ENCODE measurements at places on chromosomes 7 and 10.

DNA sequence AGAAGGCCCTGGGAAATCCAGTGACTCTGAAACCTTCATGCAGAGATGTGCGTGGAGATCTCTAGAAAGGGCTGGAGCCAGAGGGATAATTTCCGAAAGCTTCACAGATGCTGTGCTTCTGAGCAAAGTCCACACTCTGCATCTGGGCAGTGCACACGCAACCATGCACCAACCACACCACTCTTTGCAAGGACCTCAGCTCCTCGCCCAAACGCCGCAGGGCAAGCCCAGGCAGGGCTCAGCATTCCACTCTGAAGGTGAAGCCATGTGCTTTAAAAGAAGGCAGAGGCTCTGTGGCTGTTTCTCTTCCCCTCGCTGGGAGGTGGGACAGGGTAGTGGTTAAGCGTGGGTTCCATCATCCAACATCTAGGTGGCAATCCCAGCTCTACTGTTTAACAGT, 48.4 kb downstream of the ASB13 start:
- peak; percentile 64 for DNase-seq

DNA sequence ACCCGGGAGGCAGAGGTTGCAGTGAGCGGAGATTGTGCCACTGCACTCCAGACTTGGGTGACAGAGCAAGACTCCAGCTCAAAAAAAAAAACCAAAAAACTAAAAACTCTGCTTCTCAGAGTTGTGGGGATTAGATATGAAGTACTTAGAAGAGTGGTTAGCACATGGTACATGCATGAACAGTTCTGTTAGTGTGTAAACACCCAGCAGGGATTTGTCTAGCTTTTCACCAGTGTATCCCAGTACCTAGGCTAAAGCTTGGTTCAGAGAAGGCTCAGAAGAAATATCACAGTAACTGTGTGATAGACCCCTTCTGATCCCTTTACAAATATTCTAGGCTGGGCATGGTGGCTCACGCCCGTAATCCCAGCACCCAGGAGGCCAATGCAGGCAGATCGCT, 9.5 kb downstream of the PPIA start:
- no peak for DNase-seq

DNA sequence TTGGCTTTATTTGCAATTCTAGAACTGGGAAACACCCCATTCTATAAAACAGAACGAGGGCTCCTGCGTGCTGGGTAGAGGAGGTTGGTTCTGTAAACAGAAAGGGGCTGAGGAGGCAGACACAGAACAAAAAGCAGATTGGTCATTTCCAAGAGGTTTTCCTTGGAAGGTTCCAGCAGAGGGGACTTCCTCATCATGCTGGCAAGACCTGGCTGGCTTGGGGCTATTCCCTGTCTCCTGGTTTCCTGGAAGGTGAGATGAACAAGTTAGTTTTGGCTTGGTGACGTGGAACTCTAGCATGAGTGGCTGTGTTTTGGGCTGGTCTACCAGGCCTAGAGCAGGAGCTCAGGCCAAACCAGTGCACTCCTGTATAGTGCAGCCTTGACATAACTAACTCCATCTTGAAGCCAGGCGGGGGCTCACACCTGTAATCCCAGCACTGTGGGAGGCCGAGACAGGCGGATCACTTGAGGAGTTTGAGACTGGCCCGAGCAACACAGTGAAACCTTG, 26.1 kb upstream of the DNAJB6 start:
- DNase-seq: no peak

DNA sequence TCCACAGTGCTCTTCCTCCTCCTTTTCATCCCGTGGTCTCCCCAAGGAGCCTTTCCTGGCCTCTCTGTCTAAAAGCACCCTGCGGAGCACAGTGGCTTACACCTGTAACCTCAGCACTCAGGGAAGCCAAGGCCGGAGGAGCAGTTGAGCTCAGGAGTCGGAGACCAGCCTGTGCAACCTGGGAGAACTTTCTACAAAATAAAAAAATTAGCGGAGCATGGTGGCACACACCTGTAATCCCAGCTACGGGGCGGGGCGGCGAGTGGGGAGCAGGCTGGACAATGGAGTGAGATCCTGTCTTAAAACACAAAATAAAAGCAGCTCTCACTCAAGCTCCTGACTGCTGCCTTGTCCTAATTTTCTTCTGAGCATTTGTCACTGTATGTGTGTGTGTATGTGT, 1.4 kb upstream of the COBL start:
- no peak for DNase-seq

GRCh38 chr7:100860702-100861615, 6.2 kb upstream of the TRIP6 start:
- no peak for DNase-seq
